ENCODE measurements at places on chromosomes 2 and 18.

DNA sequence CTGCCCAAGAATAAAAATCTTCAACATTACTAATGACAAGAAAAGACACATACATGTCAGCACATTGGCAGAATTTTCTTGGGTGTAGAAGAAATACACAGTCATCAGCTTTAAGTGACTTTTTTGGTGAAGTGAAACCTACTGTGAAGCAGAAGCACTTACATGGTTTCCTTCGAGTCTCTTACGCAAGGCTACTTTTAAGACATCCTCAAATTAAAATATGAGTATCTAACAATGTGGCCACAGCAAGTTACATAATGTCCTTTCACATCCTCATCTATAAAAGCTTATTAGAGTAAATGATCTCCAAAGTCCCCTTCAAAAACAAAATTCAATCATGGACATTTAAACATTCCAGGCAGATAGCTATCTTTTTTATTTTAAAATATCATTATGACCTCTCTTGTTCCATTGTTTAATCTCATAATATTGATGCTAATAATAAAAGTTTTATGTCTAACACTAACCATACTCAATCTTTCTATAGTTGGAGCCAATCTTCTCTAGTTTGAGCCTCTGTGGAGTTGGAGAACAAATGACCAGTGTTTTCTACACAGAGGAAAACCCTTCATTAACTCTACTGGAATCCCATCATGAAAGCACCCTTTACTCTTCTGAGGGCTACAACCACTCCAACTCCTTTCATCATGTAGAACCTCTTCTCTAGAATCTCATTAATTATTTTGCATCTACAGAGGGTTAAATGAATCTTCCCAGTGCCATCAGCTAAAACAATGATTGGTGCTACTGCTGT is 182.2 kb upstream of the ZFP36L2 start:
- DNase-seq = no peak

- DNase-seq = no peak
Observed at GRCh38 chr2:126885751-126886210, 12.9 kb upstream of the TEX51 start.

DNA sequence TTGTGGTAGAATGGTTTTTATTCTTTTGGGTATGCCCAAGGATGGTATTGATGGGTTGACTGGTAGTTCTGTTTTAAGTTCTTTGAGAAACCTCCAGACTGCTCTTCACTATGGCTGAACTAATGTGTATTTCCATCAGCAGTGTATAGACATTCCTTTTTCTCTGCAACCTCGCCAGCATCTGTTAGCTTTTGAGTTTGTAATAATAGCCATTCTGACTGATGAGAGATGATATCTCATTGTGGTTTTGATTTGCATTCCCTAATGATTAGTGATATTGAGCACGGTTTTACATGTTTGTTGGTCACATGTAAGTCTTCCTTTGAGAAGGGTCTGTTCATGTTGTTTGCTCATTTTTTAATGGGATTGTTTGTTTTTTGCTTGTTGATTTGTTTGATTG is 1348.7 kb upstream of the NXPH2 start:
- DNase-seq = no peak

GRCh38 chr18:76451396-76452331 is 43.4 kb downstream of the ZNF516 start:
- DNase-seq = no peak

DNA sequence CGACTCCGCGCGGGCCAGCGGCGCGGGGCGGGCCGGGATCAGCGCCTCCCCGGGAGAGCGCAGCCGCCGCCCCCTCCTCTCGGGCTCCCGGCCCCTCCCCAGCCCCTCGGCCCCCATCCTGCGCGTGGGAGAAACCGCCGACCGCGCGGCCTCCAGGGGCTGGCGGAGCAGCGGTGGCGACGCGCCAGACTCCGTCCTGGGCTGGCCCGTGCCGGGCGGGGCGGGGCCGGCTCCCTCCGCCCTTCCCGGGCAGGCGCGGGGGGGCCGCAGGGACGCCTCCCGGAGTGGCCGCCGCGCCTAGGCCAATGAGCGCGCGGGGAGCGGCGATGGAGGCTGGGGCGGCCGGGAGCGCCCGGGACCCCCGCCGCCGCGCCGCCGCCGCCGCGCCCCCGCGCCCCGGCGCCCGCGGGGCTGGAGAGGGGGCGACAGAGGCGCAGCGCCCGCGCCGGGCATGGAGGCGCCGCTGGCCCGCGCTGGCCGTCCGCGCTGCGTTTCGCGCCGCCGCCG is 49.1 kb downstream of the KCNIP3 start:
- DNase-seq = no peak

- no peak for DNase-seq
Observed at GRCh38 chr2:98060277-98060676, 26.7 kb upstream of the VWA3B start.

GRCh38 chr2:28717339-28717758 is 34.3 kb upstream of the PPP1CB start:
- no peak for DNase-seq

DNA sequence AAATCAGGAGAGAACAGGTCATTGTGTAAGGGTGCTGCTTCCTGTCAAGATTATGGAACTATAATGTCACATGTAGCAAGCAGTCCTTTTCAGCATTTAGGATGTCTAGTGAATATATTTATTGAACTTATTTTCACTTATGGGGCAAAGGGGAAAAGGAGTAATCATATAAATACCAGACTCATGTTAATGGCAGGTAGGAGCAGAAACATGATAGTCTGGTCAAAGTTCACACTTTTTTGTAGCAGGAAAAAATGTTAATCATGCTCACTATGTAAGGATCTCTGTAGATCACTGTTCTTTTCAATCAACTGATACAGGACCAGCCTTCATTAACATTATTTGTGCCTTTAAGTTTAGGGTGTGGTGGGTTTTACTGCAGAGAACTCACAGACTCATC is 219.0 kb downstream of the STK39 start:
- no peak for DNase-seq

GRCh38 chr2:216992056-216992675 is 132.3 kb upstream of the TNP1 start:
- DNase-seq = no peak

DNA sequence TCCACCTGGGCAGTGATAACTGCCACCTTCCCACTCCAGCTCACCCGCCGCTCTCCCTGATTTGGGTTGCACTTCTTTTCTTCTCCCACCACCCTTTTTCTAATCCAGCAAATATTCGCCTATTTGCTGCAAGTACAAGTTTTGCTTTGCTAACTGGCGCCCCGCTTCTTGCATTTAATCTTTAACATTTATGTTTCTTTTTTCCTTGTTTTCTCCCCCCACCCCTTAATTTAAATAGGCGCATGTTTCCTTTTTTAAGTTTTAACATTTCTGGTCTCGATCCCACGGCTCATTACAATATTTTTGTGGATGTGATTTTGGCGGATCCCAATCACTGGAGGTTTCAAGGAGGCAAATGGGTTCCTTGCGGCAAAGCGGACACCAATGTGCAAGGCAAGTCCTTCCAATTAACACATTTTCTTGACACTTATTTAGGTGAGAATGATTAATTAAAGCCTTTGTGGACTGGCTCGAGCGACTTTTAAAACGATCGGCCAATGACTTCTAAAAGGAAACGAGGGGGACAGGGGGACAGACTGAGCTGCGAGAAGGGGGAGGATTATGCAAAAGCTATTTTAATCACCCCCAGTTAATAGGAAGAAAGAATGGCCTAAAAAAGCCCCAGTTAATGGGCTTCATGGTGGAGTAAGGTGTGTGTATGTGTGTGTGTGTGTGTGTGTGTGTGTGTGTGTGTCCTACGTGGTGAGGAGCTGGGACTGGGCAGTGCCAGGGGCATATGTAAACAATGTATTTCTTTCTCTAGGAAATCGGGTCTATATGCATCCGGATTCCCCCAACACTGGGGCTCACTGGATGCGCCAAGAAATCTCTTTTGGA is 1.6 kb downstream of the TBR1 start:
- no peak for DNase-seq

DNA sequence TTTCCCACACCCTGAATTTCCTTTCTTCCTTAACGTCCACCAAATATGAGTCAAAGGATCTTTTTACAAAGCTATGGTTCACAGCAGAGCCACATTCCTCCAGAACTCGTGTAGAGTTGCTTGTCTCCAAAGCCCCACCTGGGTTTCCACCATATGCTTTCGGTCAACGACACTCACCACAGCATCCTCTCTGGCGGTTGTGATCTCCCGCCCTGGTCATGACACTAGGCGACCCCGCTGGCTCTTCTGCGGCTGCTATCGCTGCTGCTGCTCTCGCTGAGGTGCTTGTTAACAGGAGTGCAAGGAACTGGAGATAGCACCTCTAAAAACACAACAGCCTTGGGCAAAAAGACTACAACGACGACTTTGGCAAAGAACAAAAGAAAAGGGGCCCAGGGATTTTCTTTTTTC is 340 bp downstream of the SLC40A1 start:
- no peak for DNase-seq

DNA sequence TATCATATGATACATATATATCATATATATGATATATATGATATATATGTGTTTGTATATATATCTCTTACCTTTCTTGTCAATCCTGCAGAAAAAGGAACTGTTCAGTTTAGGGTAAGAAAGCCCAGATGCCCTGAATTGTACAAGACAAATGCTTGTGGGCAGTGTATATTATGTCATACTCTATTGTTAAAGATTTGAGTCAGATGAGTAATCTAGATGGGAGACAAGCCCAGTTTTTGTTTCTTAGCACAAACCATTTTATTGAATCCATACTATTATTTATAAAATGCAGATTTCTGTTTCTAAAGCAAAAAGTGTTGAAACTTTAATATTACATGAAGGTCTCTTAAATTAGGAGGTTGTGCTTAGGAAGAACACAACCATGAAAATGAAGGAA is 90.6 kb downstream of the VRK2 start:
- DNase-seq = no peak

DNA sequence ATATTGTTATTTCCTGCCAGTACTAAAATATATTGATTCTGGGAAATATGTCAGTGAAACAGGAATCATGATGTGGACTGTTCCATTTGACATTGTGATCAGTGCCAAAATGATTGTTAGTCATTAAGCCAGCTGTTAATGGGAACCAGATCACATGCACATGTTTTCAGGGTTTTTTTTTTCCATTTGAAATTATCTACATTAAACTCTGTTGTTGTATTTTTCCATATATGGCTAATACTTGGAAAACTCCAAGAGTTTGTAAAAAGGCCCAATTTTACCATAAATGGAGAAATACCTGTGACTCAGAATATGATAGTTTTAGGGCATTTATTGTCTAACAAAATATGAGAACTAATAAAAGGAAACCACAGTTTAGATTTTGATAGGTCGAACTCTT is 13.4 kb downstream of the ITGAV start:
- DNase-seq = no peak

DNA sequence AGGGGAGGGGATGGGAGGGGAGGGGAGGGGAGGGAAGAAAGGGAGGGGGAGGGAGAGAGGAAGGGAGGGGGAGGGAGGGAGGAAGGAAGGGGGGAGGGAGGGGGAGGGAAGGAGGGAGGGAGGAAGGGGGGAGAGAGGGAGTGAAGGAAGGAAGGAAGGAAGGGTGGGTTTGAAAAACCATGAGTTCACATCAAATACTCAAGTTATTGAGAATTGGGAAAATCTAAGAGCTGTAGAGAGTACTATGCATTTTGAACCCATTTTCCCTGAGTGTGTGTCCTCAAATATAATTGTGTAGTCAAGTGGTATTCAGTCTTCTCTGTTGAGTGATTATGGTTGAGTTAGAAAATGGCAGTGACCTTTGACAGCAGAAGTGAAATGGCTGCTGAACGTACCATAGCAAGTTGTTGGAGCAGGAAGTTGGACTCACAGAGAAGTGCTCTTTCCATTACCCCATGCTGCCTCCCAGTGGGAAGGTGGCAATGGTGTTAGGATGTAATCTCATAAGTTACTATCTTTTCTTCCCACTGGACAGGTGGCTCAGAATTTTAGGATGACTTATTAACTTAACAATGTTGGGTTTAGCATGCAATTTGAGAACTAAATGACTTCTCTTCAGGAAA is 214.6 kb downstream of the SETBP1 start:
- no peak for DNase-seq

GRCh38 chr2:101515477-101515876 is 40.6 kb upstream of the RFX8 start:
- DNase-seq = no peak

DNA sequence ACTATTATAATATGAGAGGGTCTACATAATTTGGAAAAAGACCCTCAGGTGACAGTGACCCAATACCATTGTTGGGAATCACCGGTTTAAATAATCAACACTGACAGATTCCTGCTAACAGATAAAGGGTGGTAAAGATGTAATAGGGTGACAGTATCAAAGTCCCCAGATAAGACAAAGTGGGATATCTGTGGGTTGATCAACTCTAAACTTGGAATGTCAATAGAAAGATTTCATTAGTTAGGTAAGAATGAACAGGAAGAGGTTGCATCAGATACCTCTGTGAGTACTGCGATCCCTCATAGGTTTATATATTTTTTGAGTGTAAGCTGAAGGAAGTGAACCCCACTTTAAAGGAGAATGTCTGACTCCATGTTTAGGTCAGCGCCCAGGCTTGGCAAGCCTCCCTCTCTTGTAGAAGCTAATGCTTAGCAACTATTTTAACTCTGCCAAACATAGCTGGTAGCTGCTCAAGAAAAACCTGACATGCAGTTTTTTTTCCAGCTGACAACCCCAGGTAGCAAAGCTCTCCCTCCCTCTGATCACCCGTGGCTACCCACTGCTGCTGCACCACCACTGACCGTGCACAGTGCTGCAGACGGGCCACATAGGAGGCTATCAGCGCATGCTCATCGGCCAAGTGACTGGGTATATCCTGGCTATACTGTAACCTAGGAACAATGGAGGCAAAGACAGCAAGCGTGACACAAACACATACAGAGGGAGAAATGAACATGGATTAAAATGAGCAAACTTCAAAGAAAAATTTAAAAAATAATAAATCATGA is 113.3 kb upstream of the DNMT3A start:
- no peak for DNase-seq

DNA sequence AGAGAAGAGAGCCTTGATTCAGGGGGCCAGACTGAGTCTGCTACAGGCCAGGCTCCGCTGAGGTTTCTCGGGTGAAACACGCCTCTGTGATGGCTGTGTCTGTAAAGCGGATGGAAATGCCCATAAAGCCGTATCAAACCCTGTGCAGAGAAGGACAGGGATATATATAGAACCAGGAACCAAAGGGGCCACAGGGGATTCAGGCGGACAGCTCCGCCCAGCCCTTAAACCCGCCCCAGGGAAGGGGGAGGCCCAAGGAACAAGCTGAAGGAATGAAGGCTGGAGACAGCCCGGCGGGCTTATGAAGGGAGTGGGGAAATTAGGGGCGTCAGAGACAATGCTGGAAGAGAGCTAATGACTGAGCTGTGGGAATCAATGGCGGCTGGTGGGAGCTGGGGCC is 42.1 kb downstream of the NHEJ1 start:
- no peak for DNase-seq

DNA sequence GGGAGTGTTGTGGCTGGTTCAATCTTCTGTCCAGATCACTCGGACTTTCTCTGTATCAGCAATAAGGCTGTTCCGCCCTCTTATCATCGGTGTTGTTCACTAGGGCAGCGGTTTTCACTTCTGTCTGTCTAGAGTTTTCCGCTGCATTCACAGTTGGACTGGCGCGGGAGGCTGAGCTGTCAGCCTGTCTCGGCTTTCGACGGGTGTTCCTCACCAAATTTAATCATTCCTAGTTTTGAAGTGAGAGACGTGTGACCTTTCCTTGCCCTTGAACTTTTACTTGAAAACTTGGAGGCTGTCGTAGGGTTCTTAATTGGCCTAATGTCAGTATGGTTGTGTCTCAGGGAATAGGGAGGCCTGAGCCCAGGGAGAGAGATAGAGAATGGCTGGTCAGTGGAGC is 108.3 kb downstream of the NFATC1 start:
- DNase-seq = no peak

Measured in stimulated activated CD8-positive, alpha-beta memory T cell treated with anti-CD3 and anti-CD28 coated beads, Interleukin-15, amount 100 ng/mL, for 24 hours (primary cell).